ENCODE measurements at places on chromosomes 16 and 17.

- peak; percentile 73 for DNase-seq
These were observed 32.1 kb downstream of the MYH3 start for GRCh38 chr17:10624969-10625368.

- no peak for DNase-seq
These were observed 389.5 kb downstream of the SLC39A11 start for GRCh38 chr17:72702998-72703397.

DNA sequence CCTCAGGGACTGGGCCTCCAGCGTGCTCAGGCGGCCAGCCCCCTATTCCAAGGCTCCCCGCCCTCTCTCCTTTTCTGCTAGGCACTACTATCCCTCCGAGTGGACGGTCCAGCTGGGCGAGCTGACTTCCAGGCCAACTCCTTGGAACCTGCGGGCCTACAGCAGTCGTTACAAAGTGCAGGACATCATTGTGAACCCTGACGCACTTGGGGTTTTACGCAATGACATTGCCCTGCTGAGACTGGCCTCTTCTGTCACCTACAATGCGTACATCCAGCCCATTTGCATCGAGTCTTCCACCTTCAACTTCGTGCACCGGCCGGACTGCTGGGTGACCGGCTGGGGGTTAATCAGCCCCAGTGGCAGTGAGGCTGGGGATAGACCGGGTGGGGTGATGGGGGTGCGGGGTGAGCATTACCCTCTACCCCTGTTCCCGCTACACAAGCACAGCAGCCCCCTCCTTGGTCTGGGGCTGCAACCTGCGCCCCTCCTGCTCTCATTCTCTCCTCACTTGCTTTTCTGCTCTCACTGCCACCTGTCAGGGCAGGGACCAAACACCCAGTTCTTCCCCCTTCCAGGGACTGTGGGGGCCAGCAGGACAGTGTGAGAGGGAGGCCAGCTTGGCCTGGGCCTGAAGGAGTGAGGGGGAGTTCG, 1.1 kb downstream of the PRSS41 start:
- no peak for DNase-seq

DNA sequence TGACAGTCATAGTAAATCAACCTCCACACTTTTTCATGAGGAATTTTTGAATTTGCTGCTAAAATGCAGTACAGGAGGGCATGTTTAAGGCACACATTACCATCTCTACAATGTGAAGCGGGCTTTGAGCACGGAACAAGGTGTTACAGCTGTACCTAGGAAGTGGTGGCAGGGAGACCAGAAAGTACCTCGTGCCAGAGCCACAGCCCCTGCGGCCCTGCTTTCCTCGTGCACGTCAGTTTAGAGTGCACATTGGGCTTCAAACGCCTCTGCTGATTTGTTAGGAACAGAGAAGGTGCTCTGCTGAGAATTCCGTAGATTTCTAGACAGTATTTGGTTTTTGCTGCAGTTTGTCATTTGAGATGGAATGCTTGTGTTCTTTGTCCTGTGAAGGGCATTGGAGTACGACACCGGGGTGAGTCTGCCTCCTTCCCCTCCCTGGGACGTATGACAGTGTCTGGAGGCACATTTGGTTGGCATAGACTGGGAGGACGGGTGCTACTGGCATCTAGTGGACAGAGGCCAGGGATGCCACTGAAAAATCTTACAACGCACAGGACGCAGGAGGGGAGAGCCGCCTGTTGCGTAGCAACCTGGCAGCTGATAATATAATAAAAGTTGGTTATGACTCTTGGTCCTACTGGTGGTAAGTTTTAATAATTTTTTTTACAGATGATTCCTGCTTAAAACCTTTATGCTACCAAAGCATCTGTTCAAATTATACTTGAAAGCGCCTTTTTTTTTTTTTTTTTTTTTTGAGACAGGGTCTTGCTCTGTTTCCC, 9.1 kb downstream of the FOXK2 start:
- DNase-seq: peak; percentile 48

DNA sequence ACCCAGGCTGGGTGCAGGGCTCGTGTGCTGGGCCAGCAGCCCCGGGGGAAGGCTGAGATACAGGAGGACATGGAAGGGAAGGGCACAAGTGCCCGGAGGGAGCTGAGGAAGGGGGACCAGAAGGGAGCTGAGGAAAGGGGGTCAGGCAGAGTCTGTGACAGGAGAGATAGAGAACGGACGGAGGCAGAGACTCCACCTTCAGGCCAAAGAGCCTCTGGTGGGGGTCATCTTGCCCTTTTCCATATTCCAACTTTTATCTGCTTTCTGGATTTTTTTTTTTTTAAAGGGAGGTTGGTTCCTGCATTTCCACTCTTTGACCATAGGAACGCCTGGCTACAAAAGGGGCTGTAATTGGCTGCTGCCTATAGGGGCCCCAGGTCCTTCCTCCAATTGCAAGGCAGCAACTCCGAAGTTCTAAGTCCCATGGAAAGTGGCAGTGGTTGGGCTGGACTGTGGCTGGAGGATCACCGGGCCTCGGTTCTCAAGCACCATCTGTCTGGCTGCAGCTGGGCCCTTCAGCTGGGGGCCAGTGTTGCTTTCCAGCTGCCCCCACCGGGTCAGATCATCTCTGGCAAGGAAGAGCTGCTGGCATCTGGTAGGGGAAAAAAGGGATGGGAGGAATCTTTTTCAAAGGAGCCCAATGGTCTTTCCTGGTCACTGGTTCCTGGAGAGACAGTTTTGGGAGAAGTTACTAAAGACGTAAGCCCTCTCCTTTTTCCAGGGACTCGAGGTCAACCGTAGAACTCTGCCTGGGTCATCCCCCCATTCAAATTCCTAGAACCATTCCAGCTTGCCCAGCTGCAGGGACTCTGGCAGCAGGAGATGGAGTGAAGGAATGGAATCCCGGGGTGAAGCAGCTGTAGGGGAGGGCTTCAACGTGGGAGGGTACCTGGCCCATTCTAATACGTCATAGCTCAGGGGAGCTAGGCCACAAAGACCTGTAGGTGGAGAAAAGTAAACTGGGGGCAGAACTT, 13.1 kb upstream of the MRPS23 start:
- DNase-seq: no peak

DNA sequence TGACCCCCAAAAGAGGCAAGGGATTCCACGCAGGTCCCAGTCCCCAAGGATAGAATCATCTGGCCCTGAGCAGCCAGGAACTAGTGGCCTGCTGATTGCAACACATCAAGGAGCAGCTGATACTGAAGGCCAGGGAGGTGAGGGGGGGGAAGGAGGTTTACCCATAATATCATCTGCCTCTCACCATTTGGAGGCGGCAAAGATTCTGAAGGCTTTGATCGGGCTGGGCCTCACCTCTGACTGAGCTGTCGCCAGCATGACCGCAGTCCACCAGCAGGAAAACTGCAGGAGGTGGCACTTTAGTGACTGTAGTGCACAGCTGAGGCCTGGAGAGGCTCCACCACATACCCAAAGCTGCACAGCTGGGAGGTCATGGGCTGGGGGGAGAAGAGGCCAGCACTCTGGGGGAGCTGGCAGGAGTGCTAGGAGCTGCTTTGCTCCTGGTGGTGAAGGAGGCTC, 20.5 kb upstream of the ITGA3 start:
- DNase-seq: no peak

DNA sequence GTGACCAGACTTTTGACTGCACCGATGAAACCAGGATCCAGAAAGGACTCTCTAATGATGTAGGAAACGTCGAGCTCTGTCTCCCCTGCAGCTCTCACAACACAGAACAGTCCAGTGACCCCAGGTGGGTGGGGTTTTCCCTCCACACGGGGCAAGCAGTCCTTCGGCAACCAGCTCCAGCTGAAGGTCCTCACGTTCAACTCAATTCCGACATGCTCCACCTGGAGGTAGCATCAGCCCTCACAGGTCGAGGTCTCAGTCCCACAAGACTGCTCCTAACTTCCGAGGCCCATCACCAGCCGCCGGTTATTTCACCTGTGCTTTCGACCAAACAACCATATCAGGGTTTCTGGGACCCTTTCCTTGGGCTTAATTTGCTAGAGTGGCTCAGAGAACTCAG, 28.2 kb downstream of the ITGAE start:
- DNase-seq: no peak

DNA sequence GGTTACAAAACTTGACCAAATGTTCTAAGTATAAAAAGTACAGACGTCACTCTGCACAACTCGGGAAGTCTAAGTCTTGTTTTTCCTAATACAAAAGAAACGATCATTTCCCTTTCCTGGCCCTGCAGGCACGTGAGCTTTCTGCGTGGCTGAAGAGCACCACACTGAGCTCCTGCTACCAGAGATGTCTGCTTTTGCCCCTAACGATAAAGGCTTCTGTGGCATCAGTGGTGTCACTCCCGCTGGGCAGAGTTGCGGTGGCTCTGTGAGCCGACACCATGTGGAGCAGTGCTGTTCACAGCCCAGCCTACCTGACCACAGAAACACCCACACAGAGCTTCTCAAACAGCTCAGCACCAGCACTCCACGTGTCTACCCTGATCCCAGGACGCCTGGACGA, 20.5 kb downstream of the EMC8 start:
- DNase-seq: no peak

GRCh38 chr16:31873556-31874365, at the start of gene ZNF267:
Gene ZNF267, plus strand, starts transcription at chr16:31873807. Its CDS starts 160 bp downstream, at chr16:31873967.
- DNase-seq: peak; percentile 95

- no peak for DNase-seq
These were observed 7.7 kb downstream of the CYB561 start for GRCh38 chr17:63438092-63439051.

DNA sequence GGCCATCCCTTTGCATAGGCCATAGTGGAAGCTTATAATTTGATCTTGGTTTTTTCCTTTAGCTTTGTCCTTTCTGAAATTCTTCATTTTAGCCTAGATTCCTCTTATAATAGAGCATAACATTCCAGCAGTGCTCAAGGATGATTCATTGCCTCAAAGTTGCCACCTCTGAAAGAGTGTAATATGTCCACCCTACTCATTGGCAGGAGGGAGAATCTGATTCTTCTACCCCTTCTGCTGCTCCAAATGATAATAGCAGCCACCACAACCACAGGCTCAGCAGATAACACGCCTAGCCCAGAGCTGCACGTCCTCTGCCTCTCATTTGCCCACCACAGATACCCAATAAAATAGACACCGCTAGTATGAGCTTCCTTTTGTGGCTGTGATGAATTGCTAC, 337.4 kb upstream of the HSBP1 start:
- no peak for DNase-seq

GRCh38 chr17:14772776-14773175, 471.9 kb downstream of the HS3ST3B1 start:
- no peak for DNase-seq
